Activated CD4-positive, alpha-beta memory T cell treated with anti-CD3 and anti-CD28 coated beads for 36 hours (primary cell): ENCODE measurements at places on chromosomes 12 and 14. TPM values are rescaled to one million over a fixed set of nuclear protein-coding genes. Genes with fewer than 3 reads are reported as not detected.

DNA sequence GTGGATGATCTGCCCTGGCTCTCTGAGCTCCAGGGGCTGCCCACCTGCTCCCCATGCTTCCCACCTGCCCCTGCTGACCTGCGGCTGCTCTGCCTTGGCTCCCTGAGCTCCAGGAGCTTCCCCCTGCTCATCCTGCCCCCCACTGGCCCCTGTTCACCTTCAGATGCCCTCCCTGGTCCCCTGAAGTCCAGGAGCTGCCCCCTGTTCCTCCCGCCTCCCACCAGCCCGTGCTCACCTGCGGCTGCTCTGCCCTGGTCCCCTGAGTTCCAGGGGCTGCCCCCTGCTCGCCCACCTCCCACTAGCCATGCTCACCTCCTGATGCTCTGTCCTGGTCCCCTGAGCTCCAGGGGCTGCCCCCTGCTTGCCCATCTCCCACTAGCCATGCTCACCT is 219.7 kb downstream of the TMEM121 start:
- no peak for DNase-seq

- DNase-seq, result no peak
Observed at GRCh38 chr12:5921966-5922899, 22.8 kb downstream of the ANO2 start.

GRCh38 chr12:57215668-57216013 is 953 bp upstream of the NXPH4 start:
- peak; percentile 61 for DNase-seq

DNA sequence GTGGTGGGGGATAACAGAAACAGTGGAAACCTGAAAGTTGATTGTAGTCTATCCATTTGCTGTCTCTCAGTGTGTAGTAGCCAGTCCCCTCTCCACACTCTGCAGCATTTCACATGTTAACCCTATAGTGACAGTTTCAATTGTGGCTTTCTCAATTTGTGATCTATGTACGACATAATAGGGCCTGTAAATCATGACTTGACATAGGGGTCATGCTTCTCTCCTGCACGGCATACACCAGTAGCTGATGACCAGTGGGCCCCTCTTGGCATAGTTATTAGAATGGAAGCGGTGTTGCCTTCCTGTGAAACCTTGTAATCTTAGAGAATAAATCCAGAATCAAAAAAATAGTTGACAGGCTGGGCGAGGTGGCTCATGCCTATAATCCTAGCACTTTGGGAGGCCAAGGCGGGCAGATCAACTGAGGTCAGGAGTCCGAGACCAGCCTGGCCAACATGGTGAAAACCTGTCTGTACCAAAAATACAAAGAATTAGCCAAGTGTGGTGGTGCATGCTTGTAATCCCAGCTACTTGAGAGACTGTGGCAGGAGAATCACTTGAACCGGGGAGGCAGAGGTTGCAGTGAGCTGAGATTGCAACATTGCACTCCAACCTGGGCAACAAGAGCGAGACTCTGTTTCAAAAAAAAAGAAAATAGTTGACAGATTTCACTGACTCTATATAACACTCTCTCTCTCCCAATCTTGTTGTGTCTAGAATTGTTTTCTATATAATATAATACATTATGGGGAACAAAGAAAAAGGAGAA is 44.6 kb upstream of the VSX2 start:
- no peak for DNase-seq

DNA sequence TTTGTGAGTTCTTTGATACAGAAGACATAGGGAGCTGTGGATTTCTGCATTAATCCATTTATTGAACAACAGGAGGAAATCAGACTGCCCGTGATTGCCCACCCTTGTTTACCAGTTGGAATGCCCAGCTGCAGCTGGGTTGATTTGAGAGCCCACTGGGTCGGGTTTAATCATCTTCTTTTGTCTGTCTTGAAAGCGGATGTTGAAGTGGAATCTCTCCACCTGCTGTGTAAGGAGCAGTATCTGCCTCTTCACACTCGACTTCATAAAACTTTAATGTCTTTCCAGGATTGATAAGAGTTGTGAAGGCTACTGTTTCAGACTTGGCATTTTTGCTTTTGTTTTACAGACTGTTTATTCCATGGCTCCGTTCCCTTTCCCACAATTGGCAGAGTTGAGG is 39.9 kb downstream of the TBC1D30 start:
- DNase-seq, result no peak

DNA sequence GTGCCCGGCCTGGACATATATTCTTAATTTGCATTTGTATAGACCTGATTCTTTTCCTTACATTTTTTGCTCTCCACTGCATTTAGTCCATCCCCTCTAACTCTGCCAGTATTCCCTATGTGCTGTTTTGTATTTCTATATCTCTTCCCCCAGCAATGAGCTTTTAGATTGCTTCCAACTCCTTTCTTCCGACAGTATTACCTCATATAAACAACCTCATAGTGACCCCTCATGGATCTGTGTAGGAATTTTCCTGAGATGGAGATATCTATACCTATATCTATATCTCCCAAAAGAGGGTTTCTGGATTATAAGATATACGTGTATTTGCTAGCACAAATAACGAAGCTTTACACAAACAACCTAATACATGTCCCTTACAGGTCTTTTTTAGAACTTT is 161.9 kb downstream of the CRADD start:
- DNase-seq, result no peak

DNA sequence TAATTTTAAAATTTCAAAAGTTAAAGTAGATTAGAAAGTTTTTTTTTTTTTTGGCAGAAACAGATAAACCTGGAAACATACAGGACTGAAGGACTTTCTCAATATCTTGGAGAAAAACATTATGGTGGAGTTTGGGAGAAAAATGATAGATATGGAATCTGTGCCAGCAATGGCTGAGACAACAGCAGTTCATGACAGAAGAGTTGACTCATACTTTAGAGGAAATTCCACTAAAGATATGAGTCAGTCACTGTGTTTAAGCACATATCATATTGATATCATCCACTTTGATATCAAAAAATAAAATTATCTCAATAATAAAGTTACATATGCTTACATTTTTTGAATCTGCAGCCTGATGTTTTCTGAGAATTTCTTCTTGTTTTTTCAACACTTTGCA is 193.9 kb upstream of the OR4E1 start:
- DNase-seq, result no peak

DNA sequence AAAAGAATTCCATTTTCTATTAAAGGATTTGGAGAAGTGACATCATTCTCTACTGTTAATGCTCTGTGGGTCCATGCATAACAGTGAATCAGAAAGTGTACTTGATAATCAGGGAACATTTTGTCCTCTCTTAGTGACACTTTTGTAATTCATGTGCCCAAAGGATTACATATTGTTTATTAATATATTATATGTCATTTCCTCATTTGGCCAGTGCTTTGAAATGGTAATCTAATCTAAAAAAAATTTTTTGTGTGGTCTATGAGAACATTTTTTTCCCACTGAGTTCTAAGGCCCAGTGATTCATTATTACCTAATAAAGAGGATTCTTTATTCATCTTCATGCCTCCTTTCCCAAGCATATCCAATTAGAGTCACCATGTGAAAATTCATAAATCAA is 79.7 kb upstream of the MYF6 start:
- no peak for DNase-seq

GRCh38 chr12:3381059-3382047 is 109.7 kb upstream of the PRMT8 start:
- DNase-seq, result no peak

DNA sequence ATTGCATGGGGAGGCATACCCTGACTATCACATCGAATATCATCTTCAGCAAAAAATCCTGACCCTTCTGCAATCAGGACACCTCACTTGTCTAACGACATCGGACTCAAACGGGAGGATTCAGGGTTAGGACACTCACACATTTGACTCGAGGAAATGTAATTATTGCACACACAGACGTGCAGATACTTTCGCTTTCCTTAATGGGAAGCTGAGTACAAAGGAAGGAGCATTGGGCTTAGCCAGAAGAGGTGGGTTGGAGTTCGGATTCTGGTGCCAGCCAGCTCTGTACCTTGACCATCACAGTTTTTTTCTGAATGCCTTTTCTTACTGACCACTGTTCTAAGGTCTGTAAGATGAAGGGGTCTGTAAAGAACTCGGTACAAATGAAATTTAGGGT is 260.4 kb downstream of the GALC start:
- no peak for DNase-seq

DNA sequence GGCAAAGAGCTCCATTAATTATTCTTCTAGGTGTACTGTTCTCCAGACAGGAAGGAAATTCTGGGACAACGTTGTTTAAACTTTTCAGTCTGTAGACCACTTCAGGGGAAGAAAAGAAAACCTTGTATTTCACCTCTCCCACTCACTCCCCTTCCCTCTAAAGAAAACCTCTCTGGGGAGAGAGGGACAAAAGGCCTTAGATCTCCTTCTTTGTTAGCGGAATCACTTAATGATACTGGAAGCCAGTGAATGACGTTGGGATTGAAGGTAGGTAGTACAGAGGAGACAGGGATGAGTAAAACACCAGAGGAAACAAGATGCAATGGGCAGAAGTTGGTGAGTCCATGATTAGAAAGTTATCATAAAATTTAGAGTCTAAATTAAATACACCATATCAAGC is 38.7 kb upstream of the SGPP1 start:
- no peak for DNase-seq

DNA sequence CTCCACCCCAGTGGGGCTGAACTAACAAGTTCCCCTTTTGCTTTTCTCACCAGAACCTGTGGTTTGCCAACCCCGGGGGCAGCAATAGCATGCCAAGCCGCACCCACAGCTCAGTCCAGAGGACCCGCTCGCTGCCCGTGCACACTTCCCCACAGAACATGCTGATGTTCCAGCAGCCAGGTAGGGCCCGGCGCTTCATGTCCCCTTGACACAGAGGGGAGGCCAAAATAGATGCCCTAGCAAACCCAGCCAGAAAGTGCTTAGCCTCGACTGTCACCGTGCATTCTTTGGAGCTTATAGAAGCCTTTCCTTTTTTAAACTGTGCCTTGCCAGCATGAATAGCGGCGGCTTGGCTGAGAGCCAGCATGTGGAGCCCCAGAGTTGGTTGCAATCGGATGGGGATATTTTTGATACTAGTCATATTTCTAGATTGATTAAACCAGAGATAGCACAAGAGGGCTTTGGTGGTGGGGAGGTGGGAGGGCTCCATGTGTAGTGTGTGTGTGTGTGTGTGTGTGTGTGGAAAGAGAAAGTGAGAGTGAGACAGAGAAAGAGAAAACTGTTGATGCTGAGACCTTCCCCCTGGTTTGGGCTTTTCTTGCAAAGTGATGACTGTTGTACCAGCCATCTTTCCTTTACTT is 126.1 kb downstream of the GCH1 start:
- DNase-seq, result peak; percentile 92

GRCh38 chr12:6361834-6362233 is 13.5 kb downstream of the SCNN1A start:
- DNase-seq, result peak; percentile 37

DNA sequence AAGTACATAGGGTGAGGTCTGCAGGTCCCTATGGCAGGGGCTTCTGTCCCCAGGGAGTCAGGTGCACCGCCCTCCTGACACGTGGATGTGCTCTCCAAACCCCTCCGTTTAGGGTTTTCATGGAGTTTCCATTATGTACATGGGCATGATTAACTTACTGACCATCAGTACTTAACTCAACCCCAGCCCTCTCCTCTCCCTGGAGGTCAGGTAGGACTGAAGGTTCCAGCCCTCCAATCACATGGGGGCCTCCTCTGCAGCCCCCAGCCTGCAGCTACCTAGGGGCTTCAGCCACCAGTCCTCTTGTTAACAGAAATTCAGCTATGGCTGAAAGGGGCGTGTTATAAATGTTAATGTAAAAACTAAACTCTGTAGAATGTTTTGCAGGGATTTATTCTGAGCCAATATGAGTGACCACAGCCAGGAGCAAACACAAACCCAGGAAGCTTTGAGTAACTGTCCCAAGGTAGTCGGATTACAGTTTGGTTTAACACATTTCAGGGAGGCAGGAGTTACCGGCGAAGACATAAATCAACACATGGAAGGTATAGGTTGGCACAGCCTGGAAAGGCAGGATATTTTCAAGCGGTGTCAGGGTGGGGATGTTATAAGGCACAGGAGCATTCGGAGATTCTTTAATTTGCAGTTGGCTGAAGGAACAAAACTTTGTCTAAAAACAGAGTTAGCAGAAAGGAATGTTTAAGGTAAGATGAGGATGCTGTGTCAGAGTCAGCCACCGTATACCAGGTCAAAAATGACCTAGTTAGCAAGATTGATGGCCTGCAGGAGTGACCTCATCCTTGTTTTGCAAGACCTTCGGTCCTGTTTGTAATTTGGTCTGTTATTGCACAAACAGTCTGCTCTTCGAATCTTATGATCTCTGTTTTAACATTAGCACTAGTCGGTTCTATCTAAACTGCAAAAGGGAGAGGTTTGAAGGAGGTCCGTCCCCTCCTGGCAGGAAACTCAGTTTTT is 75.2 kb downstream of the TNFAIP2 start:
- no peak for DNase-seq

GRCh38 chr12:120485961-120486881 is 9.7 kb upstream of the DYNLL1 start:
- DNase-seq, result no peak

DNA sequence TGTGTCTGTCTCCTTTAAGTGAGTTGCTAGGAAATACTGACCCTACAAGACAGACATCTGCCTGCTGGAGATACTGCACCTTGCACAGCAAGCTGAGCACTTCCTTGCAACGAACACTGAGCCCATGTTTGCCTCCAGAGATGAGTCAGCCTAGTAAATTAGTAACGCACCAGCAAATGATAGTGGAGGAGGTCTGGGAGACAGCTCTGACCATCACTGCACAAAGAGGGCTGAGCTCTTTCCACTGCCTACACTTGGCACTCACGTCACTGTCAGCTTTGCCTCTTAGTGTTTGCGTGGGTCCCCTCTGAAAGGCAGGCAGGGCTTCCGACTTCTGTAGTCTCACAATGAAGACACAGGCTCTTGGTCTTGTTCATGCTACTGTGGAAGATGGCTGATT is 109.0 kb downstream of the APAF1 start:
- DNase-seq, result peak; percentile 79

DNA sequence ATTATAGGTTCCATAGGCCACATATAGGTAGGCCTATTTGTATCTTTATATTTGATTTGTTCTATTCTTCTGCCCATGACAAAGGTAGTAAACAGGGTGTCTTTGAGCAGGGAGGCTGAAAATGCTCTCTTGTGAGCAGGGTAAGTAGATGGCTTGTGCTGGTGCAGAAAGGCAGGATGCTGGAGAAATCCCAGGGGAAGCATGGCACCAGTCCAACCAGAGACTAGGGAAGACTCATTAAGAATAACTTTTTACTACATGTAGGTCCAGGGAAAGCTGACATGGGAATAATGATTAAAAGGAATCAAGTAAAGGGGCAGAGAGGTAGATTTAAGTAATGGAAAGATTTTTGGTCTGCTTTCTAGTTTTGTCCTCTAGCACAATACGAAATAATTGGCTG is 245.0 kb downstream of the RGS6 start:
- DNase-seq, result no peak

CACNA1C gene
- total RNA-seq, result 0.12 TPM

KRT79 gene
- not detected for total RNA-seq

SBNO1 gene
- total RNA-seq, result 50.6 TPM

PIK3C2G gene
- total RNA-seq, result not detected

MYO1H gene
- not detected for total RNA-seq

FOXN4 gene
- total RNA-seq, result not detected

IAPP gene
- total RNA-seq, result not detected

SMIM41 gene
- total RNA-seq, result not detected

GLT1D1 gene
- total RNA-seq, result not detected

KITLG gene
- total RNA-seq, result 0.07 TPM

PAPLN gene
- total RNA-seq, result 0.62 TPM

PMCH gene
- total RNA-seq, result not detected

KRT7 gene
- total RNA-seq, result 3.5 TPM
